ENCODE measurements at places on chromosomes 5 and 9.
A peak's percentile ranks its signal among the peaks of the same experiment; 100 is the strongest.

DNA sequence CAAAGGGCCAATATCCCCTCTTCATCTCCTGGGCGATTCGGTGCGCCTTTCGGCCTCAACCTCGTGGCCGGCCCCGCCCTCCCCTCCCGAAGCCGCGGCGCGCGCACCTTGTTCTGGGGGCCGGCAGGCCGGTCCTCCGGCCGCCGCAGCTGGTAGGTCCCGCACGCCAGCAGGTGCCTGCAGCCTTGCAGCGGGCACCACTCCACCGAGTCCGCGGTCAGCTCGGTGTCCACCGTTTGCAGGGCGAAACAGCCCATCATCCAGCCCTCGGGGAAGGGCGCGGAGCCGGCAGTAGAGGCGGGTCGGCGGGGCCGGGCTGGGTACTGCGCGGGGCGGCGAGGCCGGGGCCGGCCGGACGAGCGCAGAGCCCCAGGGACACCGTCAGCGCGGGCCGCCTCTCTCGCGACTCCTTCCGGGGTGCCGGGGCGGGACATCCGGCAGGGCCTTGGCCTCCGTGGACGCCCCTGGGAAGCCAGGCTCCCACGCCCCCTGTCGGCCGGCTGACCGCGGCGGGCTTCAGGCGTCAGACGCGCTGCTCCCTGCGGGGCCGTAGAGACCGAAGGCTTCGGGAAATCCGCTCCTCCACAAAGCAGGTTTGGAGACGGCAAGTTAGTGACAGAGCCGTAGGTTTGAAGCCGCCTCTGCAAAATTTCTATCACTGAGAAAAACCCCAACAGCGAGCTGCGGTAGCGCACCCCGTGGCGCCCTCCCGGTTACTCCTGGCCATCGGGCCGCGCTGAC, at the start of gene DPH7:
Gene DPH7 (minus strand): TSS at position 408 of the 741 bp plus-strand sequence. CDS start 148 bp downstream, at position 260.
- peak; percentile 91 for DNase-seq

DNA sequence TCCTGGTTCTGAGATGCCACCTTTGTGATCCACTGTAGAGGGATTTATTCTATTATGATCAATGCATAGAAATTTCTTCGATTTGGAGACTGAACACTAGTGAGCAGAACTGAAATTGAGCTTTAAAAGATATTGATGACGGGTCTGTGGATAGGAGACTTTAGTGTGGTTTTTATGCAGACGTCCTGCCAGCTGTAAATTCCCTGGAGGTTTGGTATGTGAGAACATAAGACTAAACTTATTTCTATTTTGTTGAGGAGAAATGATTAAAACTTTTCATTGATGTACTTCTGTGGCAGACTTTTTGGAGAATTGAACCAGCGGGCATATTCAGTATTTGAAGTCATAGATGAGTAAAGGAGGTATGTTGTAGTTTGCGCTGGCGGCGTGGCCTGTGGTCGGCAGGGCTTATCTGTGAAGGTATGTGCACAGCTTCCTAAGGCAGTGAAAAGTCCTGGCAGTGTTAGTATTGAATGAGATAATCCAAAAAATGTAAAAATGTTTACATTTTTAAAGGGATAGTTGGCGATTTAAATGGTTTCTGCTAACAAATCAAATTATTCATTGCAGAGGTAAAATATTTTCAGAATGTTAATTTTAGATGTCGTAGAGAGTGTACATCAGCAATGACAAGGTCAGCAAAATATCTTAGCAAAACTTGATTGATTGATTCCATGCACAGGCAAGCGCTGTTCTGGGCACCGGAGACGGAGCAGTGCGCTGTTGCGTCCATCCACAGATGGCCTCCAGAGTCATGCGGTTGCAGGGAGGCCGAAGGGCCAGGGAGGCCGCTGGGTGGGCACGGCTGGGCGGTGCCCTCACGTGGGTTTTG, 20.4 kb downstream of the TENT4A start:
- no peak for DNase-seq

DNA sequence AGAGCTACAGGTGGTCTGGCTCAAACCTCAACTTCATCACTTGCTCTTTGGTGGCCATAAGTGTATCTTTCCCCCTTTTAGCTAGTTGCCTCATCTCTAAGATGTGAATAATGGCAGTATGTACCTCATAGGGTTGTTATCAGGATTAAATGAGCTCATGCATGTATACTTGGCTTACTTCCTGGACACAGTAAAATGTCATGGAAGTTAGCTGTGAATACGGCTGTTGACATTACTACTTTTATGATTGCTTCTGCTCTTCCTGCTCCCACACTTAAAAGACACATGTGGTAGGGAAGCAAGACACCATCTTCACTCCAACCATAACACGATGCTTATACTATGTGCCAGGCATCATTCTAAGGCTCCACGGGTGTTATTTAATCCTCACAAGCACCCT, 114.5 kb upstream of the GPR151 start:
- no peak for DNase-seq

- DNase-seq: no peak
Measured at GRCh38 chr9:125202846-125203618, 2.7 kb downstream of the RABEPK start.

DNA sequence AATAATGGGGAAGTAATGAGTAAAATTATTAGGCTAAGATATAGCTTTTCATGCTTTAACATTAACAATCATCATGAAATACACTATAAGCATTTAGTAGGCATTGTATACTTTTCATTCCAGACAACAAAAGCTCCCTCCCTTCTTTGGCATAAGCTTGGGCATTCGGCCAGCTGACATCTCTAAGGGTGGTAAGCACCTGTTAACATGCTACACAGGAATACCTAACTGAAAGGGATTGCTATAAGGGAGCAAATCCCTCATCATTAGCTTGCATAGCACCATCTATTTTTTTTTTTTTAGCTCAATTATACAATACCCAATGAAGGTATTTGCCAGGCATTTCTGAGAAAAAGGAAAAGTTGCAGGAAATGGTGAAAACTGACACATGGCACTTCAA, 16.6 kb downstream of the STRBP start:
- DNase-seq: no peak

GRCh38 chr5:68480335-68480940, 264.9 kb downstream of the PIK3R1 start:
- no peak for DNase-seq

DNA sequence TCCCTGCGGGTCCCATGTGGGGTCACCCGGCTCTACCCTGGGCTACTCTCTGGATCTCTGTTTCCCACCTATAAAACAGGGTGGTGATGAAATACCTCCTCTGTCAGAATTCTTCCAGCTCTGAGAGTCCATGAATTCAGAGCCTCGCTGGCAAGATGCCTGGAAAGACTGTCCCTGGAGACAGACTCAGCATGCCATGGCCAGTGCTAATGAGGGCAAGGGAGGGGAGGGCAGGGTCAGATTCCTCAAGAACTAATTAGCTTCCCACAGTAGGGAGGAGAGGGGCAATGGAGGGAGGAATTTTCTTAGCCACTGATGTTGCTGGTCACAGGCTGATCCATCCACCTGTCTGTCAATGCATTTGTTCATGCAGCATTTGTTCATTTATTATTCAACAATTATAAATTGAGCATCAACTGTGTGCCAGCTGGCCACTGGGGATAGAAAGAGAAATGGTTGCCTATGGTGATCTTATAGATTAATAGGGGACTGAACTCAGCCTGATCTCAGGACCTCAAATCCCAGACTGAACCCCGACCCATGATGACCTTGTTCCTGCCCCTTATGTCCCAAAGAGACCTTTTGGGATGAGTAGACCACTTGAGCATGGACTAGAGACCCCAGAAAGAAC, 4.7 kb downstream of the SYNPO start:
- DNase-seq: peak; percentile 97

GRCh38 chr9:128163523-128164306, 3.6 kb downstream of the BBLN start:
- DNase-seq: no peak

DNA sequence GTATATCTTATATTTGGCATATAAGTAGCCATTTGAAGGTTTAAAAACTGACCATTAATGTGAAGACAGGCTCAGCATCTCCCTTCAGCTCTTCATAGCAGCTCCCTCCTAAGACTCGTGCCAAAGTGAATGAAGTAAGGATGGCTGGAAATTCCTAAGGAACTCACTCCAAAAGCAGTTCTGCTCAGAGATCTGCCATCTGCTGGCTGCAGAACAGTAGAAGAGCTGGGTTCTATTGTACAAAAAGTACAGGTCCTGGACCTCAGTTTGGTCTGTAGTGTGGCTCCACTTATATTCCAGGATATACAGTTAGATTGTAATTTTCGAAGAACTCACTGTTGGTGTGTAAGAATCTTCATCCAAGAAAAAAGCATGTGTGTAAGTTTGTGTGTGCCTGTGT, 104.9 kb upstream of the RUSC2 start:
- peak; percentile 20 for DNase-seq

DNA sequence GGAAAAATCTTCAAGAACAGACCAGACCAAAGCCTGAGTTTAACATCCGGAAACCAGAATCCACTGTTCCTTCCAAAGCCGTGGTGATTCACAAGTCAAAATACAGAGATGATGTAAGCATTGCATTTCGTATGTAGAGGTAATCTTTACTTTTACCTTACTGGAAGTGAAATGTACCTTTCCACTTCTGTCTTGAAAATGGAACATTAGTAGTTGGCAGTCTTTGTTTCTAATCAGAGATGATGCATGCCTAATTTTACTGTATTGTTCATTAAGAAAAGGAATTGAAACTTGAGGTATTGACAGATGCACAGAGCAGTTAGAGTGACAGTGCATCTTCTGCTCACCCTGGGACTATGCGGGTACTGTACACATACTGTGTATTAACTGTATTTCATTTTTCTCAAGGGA, 34.6 kb downstream of the HABP4 start:
- DNase-seq: peak; percentile 25

DNA sequence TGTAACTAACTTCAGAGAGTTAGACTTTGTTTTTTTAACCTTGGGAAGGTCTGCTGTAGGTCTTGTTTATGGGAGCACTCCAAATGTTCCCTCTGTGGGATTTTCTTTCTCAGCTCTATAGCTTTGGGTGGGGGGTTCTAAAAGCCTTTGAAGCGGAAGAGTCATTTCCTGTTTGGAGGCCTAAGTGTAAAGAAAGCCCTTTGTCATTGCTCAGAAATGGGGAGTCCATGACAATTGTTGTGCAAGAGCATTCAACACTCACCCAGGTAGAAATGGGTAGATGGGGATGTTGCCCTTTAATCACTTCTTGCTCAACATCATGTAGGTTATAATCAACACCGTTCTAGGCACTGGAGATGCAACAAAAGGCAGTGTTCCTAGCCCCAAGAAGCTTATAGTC, 30.3 kb upstream of the MAST4 start:
- no peak for DNase-seq

GRCh38 chr9:35606138-35606504, 1.1 kb downstream of the TESK1 start:
- peak; percentile 34 for DNase-seq

GRCh38 chr5:173454361-173454735, 126.1 kb upstream of the STC2 start:
- DNase-seq: peak; percentile 93

- DNase-seq: no peak
Measured at GRCh38 chr9:30507166-30507565, 1877.3 kb upstream of the ACO1 start.

DNA sequence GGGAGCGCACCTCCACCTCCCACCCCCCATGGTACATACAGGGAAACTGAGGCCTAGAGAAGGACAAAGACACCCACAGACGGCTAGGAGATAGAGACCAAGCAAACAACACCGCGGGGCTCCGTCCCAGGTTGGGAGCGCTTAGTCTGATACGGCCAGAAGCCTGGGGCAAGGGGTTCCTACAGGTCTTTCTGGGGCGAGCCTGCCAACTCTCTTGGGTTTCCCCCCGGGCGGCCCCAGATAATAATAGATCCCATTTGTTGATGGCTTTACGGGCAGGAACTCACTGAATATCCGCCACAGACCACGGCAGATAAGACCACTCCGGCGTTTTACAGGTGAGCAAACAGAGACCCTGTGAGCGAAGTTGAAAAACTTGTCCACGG, 5.0 kb upstream of the EBF1 start:
- no peak for DNase-seq

DNA sequence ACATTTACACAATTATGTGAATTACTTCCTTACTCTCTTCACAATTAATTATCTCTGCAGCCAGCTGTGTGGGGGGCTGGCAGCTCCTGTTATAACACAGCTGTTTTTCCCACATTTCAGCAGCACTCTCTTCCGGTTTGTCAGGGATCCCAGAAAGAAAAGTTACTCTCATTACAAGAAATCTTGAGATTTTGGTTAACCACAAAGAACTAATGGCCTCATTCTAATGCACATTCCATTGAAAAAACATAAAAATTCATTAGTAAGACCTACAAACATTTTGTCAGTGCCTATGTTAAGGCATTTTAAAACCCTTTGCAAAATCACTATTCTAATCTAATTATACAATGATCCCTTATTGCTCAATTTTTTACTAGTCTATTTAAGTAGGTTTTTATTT, 64.1 kb downstream of the PDE4D start:
- DNase-seq: peak; percentile 87

DNA sequence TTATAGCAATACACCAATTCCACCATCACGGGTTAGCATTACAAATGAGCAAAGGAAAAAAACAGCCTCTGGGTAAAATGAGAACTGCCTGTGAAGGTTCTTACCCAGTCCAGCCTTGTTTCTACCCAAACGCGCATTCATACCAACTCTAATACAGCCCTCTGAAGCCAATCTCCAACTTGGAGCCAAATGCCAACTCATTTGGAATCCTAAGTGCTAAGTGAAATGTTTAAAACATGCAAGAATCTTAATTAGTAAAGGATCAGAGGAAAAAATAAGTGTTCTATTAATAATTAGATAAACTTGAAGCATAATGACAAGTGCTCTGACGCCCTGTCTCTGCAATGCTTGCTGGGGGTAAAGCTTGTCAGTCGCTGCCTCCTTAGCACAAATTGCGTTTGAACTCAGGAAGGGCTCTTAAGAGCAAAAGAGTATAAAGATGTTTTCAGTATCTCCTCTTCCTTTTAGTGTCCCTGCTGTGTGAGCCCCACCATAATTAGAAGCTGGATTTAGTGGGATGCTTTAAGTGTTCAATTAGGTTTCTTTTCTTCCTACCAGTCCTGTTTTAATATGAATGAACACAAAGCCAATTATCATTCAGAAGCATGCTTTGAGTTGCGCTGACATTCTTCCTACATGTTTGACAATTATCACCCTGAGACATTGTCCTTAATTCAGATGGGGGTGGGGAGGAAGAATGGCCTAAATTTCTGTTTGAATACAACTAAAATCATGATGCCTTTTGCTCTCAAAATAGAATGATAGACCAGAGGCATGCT, 537.6 kb downstream of the DTWD2 start:
- DNase-seq: no peak

DNA sequence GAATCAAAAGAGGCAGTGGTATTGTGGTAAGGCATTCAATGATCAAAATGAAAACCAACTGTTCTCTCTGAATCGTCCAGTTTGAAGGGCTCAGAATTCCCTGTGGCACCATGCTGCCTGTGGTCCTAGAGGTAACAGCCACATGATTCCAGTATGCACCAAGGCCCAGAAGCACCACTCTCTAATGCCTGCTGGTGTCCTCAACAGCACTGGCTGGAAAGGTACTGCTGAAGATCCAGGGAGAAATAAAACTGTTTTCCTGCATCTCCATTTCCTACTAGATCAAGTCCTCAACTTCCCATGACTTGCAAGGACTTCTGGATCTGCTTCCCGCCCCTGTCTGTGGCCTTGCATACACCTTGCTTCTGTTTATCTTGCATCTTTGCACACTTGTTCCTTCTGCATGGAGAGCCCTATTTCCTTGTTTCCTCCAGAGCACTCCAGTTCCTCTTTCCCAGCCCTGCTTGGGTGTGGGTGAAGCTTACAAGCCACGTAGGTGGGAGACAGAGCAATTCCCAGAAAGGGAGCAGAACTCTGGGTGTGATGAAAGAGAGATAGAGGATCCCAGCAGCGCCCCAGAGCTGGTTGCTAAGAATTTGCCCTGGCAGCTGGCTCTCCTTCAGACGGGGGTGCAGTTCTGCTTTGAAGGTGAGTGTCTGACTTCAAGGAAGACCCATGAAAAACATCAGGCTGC, 41.0 kb upstream of the EQTN start:
- no peak for DNase-seq
